ENCODE measurements at places on chromosomes 4 and X.

DNA sequence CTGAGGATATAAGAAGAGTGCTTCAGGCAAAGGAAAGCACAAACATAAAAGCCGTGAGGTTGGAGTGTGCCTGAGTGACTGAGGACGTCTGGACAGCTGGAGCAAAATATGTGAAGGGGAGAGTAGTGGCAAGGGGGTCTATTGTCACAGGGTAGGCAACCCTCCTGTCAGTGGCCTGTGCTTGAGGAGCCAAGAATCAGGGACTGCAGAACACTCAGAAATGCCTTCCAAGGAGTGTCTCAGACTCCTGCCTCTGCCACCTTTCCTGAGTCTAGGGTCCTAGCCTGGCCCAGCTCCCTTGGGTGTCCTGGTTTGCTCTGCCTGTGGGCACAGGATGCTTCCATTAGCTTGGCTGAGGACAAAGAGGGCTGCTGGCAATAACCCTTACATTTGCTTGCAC is 152.5 kb upstream of the PJA1 start:
- no peak for DNase-seq

- no peak for DNase-seq
Measured at GRCh38 chr4:154030152-154030551, 241.3 kb upstream of the SFRP2 start.

DNA sequence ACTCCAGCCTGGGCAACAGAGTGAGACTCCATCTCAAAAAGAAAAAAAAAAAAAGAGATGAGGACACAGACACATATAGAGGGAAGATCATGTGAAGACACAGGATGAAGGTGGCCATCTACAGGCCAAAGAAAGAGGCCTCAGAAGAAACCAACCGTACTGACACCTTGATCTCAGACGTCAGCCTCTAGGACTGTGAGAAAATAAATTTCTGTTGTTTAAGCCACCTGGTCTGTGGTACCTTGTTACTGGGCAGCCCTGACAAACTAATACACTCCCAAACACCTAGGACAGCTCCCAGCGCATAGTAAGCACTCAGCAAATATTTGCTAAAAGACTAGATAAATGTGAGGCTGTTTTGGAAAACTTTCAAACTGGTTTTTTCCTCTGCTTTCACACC is 59.2 kb upstream of the SMIM10 start:
- no peak for DNase-seq

- peak; percentile 82 for DNase-seq
Measured at GRCh38 chrX:69158166-69158980, 6.9 kb downstream of the PJA1 start.

GRCh38 chr4:113358784-113359183 is 309.3 kb downstream of the ANK2 start:
- DNase-seq = no peak

DNA sequence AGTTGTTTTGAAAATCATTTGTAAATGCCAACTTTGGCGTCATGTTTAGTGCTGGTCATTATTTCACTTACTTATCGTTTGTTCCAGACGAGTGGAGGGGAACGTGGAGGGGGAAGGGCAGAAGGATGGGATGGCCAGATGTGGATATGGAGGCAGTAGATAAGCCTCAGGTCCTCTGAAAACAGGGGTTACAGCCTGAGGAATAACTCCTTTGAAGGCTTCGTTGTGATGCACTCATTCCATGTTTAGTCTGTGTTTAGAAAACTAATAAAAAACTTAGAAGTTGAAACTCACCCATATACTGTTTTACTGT is 1.1 kb downstream of the MOB1B start:
- DNase-seq = peak; percentile 5

GRCh38 chrX:50905334-50905733 is 5.2 kb upstream of the BMP15 start:
- peak; percentile 11 for DNase-seq

DNA sequence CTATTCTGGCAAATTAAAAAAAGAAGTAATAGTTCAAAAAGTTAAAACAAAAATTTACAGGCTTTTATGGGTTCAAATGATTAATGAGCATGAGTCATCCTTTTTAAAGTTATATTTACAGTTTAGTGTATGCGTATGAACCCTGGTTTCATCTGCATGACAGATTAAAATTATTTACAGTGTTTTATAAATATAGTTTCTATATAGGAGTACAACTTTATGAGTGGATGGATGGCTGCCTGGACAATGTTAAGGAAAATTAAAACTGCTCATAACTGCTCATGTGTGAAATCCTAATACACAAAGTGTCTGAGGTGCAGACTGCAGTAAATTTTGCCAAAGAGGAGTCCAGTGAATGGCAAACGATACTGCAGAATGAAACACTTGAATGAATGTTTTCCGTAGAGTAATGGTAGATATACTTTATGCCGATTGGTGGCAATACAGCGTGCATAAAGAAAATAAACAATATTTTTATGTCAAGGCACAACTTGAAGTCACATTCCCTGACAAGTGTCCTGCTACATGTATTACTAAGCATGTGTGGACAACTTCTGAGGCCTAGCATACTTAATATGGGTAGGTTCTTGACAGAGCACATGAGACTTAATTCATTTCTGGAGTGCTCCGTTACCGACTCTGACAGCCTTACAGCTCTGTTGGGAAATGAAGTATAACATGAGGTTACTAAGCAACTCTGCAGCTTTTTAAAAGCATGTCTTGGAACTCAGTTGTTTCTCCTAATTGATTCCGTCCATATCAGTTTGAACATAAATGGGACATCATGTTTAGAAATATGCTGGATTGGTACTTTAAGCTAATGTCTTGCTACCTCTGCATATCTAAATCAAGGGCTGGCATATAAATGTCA is 985.6 kb upstream of the PCDH7 start:
- no peak for DNase-seq
